ENCODE measurements at places on chromosomes 3 and 15. TPM values are rescaled to one million over a fixed set of nuclear protein-coding genes. Genes with fewer than 3 reads are reported as not detected.

DNA sequence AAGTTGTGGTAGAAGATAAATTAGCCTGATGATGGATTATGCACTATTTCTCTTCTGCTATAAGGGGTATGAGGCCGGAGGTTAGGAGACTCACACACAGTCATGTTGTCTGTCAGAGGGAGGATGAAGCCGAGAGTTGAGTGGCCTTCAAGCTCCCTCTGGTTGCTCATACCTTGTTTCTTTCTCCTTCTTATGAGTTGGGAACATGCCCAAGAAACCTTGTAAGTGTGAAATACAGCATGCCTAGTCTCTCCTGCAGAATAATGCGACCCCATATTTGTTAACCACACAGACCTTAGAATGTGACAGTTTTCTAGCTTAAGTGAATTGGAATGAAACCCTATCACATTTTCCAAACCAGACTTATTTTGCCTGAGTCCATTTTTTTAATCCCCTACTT lies 366.7 kb downstream of the PTPRG start:
- DNase-seq = no peak

DNA sequence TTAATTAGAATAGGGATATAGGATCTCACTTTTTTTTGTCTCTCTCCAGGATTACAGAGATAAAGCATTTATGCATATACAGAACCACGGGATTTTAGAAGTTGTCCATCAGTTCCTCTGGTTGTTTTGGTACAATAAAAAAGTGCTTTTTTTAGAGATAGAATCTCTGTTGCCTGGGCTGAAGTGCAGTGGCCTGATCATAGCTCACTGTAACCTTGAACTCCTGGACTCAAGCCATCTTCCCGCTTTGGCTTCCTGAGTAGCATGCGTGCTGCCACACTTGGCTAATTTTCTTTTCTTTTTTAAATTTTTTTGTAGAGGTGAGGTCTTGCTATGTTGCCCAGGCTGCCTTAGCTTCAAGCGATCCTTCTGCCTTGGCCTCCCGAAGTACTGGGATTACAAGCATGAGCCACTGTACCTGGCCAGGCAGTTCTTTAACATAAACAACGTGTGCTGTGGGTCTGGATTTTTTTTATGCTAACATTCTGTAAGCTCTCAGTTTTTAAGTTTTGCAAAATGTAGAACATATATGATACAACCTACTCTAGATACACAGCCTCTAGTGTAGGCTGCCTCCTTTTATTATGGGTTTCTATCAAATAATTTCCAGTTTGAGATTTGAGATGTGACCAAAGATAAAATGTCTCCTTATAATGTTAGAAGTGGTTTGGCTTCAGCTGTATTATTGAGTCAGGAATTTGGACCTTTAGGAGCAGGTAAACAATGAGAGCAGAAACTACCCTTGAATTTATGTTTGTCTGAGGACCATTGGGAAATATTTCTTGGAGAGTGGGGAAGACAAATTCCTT lies 57.4 kb upstream of the ULK4 start:
- DNase-seq = no peak

GRCh38 chr15:38512901-38513300 lies 51.7 kb downstream of the RASGRP1 start:
- DNase-seq = no peak

Gene CCDC39
- 10.5 TPM for polyA plus RNA-seq

DNA sequence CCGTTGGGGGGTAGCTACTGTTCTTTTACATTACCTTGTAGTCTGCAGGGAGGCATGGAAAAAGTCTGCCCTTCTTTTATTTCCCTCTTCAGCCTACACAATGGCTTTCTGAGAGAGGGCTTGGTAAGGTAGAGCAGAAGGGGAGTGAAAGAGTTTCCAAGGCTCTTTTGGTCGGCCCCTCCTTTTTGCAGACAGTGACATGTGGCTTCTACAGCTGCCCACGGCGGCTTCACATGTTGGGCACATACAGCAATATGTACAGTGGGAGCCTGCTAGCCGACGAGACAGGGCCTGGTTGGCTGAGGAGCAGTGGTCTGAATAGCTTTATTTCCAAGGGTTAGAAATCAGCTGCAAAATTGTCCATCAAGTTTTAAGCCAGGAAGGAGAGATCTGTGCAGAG lies 4.0 kb downstream of the INAFM2 start:
- DNase-seq = no peak
